ENCODE measurements at places on chromosomes 12 and 14.

- DNase-seq = no peak
Measured at GRCh38 chr14:77275601-77276017, 4.6 kb upstream of the NGB start.

DNA sequence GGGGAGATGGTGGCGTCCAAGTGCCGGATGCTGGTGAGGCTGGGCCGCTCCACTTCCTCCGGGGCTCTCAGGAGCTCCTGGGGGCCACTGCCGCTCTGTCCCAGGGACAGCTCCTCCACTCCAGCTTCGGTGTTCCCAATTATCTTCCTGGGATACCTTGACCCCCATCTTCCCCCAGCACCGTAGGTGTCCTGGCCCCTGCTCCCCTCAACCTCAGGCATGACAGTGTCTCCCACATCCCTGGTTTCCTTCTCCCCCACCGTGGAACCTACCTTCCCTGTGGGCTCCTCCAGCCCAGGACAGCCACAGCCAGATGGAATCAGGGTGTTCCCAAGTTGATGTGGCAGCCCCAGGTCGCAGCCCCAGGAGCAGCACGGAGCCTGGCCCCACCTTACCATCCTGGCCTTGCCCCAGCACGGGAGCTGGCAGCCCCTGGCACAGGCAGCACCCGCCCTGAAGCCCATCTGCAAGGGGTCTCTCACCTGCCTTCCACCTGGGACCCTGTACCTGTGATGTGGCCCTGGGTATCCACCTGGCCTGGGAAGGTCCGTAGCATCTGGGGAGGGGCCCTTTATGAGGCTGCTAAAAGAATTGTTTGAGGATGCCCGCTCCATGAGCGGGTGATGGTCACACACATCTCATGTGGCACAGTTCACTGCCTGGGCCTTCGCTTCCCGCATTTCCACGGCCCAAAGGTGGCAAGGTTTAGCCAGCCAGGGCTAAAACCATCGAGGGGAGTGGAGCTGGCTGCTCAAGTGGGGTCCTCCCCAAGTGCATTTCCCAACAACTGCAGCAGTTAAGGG is 4.1 kb downstream of the TMEM121 start:
- no peak for DNase-seq

DNA sequence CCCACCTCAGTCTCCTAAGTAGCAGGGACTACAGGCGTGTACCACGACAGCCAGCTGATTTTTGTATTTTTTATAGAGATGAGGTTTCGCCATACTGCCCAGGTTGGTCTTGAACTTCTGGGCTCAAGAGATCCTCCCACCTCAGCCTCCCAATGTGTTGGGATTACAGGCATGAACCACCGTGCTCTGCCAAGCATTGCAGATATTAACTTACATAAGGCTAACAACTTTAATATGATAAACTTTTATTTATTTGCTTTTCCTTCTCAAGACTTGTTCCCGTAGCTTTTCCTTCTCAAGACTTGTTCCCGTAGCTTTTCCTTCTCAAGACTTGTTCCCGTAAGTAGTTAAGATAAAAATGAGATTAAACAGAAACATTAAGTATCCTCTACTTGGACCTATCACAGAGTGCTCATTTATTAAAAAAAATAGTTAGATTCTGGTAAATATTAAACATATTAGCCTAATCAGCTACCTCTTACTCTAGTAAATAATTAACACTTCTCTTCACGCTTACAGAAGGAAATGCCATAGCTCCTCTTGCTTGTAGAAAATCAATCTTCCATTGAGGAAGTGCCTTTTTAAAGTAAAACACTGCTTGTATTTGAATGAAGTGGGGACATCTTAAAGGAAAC is 157.7 kb upstream of the KITLG start:
- no peak for DNase-seq

DNA sequence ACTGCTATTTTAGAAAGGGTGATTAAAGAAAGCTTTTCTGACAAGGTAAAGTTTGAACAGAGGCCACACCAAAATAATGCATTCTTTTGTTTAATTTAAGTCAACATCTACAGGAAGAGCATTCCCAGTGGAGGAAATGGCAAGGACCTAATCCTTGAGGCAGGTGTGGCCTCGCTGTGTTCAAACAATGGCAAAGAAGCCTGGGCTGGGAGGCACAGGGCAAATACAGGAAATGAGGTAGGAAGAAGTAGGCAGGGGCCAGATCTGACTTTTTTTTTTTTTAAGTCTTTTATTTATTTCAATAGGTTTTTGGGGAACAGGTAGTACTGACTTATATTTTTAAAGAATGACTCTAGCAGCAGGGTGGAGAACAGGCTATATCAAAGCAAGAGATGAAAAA is 53.5 kb downstream of the ARMH4 start:
- DNase-seq = no peak

DNA sequence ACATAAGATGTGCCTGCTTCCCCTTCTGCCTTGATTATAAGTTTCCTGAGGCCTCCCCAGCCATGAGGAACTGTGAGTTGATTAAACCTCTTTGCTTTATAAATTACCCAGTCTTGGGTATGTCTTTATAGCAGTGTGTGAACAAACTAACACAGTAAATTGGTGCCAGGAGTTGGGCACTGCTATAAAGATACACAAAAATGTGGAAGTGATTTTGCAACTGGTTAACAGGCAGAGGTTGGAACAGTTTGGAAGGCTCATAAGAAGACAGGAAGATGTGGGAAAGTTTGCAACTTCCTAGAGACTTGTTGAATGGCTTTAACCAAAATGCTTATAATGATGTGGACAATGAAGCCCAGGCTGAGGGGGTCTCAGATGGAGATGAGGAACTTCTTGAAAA is 264.1 kb downstream of the DACT1 start:
- DNase-seq = no peak

GRCh38 chr12:122081697-122082221 is 3.2 kb downstream of the MLXIP start:
- DNase-seq = peak; percentile 95

DNA sequence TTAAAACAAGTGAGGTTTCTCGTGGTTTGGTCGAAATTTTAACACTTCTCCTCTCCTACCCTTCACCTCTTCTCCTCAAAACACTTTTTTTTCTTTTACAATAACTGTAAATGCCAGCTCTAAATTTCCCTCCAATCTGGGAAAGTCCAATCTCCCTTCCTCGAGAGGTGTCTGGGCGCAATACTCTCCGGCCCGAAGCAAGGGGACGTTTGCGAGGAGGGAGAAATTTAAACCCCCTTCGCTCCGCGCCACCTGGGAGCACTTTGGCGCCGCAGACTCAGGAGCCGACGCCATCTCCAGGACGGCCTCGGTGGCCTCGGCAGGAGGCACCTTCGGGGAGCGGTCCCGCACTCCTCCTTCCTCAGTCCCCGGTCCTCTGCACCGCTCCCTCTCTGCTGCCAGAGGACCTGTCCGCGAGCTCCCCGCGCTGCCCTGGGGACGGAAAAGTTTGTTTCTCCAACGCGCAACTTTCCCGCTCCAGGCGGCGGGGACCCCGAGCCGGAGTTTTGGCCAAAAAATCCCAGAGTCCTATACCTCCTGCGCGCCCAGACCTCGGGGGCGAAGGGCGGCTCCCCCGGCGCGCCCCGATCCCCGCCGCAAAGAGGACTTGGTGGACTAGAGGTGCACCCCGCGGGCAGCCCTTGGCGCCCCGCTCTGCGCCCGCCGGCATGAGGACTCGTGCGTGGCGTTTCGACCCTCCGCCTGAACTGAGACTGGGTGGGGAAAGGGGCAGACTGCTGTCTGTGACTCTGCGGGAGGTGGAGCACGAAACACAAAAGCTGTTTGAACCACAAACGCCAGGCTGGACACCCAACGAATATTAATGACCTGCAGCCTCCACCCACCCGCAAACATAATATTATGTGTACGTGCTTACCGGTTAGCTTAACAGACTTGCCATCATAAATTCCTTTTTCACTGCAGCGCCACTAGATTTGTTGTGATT is 95.2 kb upstream of the HMGA2 start:
- DNase-seq = no peak

DNA sequence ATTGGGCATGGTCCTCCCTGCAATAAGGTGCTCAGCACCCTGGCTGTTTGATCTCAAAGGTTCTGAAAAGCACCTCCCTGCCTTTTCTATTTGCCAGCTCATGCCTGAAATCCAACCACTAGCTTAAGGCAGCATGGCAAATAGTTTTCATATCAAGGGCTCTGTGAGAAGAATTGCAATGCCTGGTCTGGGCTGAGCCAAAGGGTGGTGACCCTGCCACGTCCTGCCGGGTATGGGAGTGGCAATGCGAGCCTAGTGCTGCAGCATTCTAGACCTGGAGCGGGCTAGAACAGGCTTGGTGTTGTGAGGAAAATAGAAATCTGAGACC is 2.3 kb upstream of the SCNN1A start:
- DNase-seq = no peak

GRCh38 chr12:74170645-74171477 is 366.8 kb upstream of the ATXN7L3B start:
- DNase-seq = no peak
